ENCODE measurements at places on chromosomes 2 and 18.
A peak's percentile ranks its signal among the peaks of the same experiment; 100 is the strongest.

GRCh38 chr18:7017013-7017412 lies 100.6 kb downstream of the LAMA1 start:
- DNase-seq: no peak

- DNase-seq: peak; percentile 28
Observed at GRCh38 chr2:102100371-102101096, 42.0 kb upstream of the IL1R1 start.

DNA sequence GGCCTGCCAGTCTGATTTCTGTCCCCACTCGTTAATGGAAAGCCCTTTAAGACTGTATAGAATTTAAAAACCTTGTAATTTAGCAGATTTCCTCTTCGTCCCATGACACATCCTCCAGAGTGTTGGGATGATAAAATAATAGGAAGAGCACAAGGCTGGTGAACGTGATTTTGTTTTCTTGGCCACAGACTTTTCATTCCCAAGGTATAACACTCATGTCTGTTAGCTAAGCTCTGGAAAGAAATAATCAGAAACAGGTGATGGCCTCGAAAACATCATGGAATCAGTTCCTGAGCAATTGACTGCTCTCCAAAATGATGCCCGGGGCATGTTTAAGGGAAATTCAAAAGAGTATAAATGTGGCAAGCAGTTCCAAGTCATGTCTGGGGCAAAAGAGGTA lies 337.8 kb upstream of the TCF4 start:
- no peak for DNase-seq

DNA sequence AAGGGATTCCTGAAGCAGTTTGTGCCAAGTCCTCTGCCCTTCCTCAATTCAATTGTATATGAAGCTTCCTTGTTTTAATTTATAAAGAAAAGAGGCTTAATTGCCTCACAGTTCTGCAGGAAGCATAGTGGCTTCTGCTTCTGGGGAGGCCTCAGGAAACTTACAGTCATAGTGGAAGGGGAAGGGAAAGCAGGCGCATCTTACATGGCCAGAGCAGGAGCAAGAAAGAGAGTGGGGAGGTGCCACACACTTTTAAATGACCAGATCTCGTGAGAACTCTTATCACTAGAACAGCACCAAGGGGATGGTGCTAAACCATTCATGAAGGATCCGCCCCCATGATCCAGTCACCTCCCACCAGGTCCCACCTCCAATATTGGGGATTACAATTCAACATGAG lies 114.2 kb downstream of the SGPP2 start:
- no peak for DNase-seq

- no peak for DNase-seq
Observed at GRCh38 chr2:74845217-74845751, 11.4 kb downstream of the HK2 start.
